ENCODE measurements at places on chromosomes 12 and 14.
A peak's percentile ranks its signal among the peaks of the same experiment; 100 is the strongest.

GRCh38 chr14:54591461-54591860 is 24.5 kb downstream of the SAMD4A start:
- DNase-seq, result no peak

GRCh38 chr12:113359133-113359938 is 949 bp downstream of the PLBD2 start:
- DNase-seq, result no peak

- no peak for DNase-seq
Measured at GRCh38 chr14:59316151-59316830, 127.8 kb downstream of the DAAM1 start.

DNA sequence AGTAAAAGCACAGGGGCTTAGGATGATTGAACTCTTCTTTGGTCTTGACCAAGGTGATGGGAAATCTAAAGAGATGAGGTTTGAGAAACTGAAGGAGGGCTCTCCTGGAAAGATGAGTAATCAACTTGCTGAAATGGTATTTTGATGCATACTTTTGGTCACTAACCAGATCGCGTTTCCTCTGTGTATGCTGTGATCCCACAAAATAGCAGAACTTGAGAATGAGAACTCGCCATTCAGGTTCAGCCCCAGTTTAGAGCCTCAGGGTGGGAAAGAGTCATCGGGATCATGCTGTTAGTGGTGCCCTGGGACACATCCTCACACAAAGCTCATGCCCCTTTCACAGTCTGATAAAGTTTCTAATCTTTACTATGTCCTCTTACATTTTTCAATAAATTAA is 488.8 kb downstream of the ETNK1 start:
- DNase-seq, result no peak

GRCh38 chr12:101216810-101217209 is 6.8 kb upstream of the SLC5A8 start:
- DNase-seq, result no peak

GRCh38 chr12:77070382-77070781 is 5.0 kb upstream of the E2F7 start:
- no peak for DNase-seq

- peak; percentile 13 for DNase-seq
Measured at GRCh38 chr14:104887623-104888488, 22.8 kb downstream of the CEP170B start.
